ENCODE measurements at places on chromosomes 13 and 19.

DNA sequence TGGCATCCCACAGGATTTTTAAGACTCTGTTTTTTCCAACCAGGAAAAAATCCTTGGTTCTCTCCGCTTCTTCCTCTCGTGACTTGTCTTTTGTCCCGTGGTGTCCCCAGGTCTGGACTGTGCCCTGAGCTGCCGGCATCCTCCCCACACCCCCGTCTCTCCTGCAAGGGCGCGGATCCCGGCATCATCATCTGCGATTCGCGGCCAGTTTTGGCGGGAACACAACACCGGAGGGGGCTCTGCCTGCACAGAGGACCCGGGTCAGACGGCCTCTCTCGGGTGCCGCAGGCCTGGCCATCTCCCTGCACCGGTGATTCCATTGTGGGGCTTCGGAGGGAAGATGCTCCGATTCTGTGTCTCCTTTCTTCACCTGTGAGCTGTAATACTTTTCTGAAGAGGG, 18.8 kb upstream of the GAS6 start:
- DNase-seq = no peak

GRCh38 chr19:10010247-10010691, at the start of gene COL5A3:
TSS of gene COL5A3 (minus strand) at chr19:10010504. CDS start at chr19:10010385, 119 bp downstream.
- DNase-seq = peak; percentile 60

DNA sequence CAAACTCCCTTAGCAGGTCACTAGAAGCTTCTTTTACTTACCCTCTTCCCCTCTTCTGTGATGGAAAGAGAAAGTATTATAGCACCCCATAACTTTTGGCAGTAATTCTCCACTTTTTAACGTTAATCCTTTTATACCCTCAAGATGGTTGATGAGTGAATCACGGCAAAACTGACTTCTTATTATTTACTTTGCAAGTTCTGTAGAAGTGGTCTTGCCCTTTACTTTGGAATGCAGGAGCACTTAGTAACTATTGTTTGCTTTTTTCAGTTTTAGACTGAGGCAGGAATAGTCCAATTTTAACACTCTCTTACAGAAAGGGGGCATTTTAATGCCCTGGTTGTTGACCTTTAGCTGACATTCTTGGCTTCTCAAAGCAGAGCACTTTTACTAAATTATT, 260.1 kb downstream of the LMO7 start:
- DNase-seq = no peak

- no peak for DNase-seq
Observed at GRCh38 chr13:56530096-56530495, 610.6 kb upstream of the PRR20A start.

GRCh38 chr13:62131604-62132003, 716.0 kb upstream of the PCDH20 start:
- DNase-seq = no peak

- DNase-seq = peak; percentile 18
Observed at GRCh38 chr13:69683921-69684686, 423.5 kb upstream of the ATXN8OS start.

DNA sequence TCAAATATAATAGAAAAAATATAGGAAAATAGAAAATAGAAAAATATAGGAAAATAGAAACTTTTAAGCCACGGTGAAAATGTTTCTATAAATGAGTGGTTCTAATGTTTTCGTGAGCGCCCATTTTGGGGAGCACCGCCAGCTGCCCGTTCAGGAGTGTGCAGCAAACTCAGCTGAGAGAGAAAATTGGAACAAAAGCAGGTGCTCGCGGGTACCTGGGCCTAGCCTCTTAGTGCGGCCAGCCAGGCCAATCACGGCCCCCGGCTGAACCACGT, 204 bp upstream of the PDX1 start:
- no peak for DNase-seq

DNA sequence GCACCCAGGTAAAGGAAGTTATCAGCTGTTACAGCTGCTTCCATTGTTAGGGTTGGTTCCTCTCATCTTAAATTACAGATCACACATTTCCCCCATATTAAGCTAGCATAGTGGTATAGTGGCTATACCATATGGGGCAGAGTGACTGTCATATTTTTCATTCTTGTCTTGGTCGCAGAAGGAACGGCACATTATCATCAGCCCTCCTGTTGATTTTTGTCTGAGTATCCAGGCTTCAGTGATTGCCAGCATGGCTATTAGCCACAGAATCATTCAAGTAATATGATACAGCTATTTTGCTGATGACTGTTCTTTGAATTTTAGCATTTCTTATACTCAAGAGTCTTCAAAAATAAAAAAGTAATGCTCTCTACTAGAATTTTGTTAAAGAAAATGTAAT, 240.9 kb downstream of the LIG4 start:
- DNase-seq = no peak

- no peak for DNase-seq
Observed at GRCh38 chr19:4477034-4477801, 5.1 kb downstream of the HDGFL2 start.

- DNase-seq = no peak
Observed at GRCh38 chr13:56528040-56528790, 612.5 kb upstream of the PRR20A start.

DNA sequence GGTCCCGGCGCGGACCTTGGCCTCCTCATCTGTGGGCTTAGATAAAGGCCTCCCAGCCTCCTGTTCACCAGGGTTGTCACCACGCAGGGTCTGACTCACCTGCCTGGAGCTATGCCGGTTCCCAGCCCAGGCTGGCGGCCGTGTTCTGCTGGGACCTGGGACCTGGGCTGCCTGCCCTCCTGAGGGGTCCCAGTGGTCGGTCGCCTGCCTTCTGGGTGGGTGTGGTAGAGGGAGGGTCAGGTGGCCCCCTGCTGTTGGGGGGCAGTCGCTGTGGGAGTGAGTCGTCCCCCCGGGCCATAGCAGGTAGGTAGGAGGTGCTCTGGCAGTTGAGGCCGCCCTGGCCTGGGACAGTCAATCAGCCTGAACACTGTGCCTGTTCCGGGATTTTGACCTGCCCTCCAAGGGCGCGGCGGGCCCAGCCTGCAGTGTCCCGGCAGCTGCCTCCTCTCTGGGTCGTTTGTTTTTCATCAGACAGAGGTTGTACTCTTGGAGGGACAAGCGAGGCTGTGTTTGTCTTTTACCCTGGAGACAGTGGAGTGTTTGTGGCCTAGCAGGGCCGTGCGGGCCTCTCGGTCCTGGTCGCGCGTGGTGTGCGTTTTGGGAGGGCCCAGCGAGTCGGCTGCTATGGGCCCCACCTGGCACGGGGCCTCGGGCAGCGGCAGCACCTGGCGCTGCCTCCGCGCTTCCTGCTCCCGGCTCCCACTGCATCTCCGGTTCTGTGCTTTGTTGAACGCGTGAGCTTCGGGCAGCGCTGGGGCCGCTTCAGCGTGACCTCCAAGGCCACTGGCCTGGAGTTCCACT, 2.6 kb downstream of the ADAT3 start:
- DNase-seq = peak; percentile 82

- peak; percentile 55 for DNase-seq
Observed at GRCh38 chr19:18415178-18415867, 3.9 kb upstream of the SSBP4 start.

DNA sequence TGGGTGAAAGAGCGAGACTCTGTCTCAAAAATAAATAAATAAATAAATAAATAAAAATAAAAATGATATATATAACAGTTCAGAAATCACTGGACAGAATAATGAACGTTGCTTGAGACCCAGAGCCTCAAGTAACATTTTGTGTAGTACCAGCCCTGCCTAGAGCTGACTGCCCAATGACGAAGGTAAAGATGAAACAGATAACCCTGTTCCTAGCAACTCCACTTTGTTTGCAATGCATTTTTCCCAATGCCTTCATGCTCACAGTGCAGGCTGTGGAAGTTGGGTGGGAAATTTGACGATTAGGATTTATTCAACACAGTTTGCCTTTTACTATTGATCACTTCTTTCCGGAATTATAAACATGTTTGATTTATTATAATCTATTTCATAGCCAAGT, 22.2 kb upstream of the FRY start:
- DNase-seq = no peak

- no peak for DNase-seq
Observed at GRCh38 chr13:95367309-95367843, 66.1 kb upstream of the ABCC4 start.

GRCh38 chr19:16076958-16077611, 790 bp downstream of the TPM4 start:
- DNase-seq = peak; percentile 78

Data from colonic mucosa (tissue), 4 donors.